Stimulated activated CD8-positive, alpha-beta memory T cell treated with anti-CD3 and anti-CD28 coated beads, Interleukin-7, amount 100 ng/mL, for 1 hour (primary cell): ENCODE measurements at places on chromosomes 4 and X.

GRCh38 chr4:76569225-76569624 is 134.2 kb downstream of the SHROOM3 start:
- no peak for DNase-seq

DNA sequence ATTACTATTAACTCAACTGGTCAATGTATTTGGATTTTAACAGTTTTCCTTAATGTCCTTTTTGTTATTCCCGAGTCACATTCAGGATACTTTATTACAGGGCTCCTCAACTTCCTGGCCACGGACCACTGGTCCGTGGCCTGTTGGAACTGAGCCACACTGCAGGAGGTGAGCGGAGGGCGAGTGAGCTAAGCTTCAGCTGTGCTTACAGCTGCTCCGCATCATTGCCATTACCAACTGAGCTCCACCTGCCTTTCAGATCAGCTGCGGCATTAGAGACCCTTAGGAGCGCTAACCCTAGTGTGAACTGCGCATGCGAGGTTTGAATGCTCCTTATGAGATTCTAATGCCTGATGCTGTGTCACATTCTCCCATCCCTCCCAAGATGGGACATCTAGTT is 591.7 kb downstream of the CCSER1 start:
- DNase-seq: no peak

DNA sequence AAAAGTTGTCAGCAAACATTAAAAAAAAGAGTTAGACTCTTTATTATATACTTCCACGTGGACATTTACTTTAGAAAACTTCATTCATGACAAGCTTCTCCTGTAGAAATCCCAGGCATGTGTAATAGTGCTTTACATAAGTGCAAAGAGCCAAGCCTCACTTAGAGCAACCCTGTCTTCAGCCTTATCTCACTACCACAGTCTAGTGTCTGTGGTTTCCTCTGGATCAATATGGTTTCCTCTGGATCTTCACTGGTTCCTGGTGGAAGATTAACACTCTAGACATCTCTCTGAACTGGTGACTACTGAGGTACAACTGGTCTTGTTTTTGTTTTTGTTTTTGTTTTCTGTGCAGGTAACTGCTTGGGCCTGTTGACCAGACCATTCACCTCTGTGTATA is 18.4 kb upstream of the ARMCX5 start:
- no peak for DNase-seq

DNA sequence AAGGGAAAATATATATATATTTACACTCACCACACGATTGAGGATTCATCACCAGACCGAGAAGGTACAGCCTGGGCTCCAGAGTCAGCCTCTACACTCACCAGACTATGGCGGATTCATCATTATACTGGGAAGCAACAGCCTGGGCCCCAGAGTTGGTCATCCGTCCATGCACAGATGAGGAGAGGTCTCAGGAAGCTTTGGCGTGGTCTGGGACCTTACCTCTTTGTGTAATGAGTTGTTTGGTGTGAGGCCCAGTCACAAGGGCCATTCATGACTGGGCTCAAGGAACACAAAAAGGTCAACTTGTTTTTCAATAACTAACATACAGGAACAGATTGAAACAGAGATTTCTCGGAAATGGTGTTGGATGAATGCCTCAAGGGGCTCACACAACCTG is 926.1 kb downstream of the FAM133A start:
- no peak for DNase-seq

GRCh38 chrX:8647176-8647575 is 84.8 kb downstream of the ANOS1 start:
- no peak for DNase-seq

DNA sequence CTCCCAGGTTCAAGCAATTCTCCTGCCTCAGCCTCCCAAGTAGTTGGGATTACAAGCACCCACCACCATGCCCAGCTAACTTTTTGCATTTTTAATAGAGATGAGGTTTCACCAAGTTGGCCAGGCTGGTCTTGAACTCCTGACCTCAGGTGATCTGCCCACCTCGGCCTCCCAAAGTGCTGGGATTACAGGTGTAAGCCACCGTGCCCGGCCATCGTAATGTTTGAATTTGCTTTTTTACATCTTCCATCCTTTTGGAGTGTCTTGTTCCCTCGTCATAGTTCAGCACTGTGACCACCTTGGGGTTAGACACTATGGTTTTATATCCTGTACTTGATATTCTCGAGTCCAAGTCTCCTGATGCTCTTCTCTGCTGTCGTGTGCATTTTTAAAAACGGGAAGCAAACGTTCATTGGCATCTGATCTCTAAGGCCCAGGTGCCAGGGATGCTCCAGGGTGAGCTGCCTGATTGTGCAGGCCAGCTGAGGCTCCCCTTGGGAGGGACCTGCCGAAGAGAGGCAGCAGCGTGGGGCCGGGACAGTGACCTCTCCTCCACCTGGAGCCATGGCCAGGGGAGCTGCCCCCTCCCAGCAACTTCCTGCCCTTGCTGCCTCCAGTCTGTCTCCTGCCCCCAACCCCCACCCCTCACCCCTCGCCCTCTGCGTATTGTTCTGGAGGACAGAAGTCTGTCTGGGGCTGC is 16.7 kb downstream of the DGKQ start:
- DNase-seq: no peak

DNA sequence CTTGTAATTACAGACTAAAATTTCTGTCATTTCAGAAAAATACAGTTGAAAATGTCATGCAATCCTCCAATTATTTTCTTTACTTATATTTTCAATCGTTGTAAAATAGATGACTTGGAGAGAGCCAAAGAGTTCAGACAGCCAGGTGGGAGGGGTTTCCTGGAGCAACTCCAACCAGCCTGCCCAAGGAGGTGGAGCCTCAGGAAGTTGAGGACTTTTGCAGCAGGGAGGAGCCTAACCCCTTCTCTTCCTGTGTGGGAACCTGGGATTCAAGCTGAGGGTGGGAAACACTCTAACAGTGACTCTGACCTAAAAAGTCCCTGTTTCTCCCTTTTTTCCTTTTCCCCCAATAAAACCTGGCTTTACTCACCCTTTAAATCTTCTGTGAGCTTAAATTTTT is 72.2 kb upstream of the GABRG1 start:
- no peak for DNase-seq

- no peak for DNase-seq
Measured at GRCh38 chr4:163228648-163229047, 62.0 kb upstream of the NAF1 start.

DNA sequence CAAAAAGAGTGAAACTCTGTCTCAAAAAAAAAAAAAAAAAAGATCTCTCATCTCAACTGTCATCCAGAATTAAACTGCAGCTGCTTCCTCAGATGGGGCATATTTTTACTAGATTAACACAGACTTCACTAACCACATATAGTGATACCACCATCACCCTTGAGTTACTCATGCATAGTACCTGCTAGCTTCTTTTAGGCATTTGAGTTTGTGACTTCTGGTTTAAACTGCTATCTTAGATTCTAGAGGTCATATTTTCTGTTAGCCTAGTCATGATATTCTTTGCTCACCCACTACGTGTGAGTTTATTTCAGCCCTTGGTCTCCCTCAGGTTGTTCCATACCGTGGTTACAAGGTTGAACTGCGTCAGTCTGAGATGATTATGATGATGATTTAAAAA is 154.9 kb upstream of the BMP3 start:
- no peak for DNase-seq

GRCh38 chr4:174058846-174059245 is 224.6 kb downstream of the FBXO8 start:
- no peak for DNase-seq

GRCh38 chrX:100085846-100086245 is 324.2 kb downstream of the PCDH19 start:
- DNase-seq: no peak

DNA sequence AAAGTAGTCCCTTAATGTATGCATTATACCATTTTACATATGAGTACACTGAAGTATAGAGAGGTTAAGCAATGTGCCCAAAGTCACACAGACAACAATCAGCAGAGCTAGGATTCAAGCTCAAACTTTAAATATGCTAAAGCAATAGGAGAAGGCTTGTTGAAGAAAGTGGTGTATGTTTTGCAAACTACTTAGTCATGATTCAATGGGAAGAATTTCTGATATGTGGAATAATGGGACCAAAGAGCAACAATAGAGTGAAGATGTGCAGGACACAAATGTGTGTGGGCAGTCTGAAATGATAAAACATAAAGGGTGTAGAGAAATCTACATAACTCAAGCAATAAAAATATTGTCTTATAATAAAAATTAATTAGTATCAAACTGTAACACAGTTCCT is 109.0 kb upstream of the ARSJ start:
- DNase-seq: no peak

GRCh38 chrX:19554786-19555185 is 39.5 kb upstream of the MAP3K15 start:
- no peak for DNase-seq
